SJSA1 (cell line): ENCODE measurements at places on chromosomes 1 and 21. TPM values are rescaled to one million over a fixed set of nuclear protein-coding genes. Genes with fewer than 3 reads are reported as not detected.

The RASSF5 gene
- total RNA-seq = 2.7 and 3.3 TPM in 2 replicates

The TRIM46 gene
- total RNA-seq = 0.21 and 1.1 TPM in 2 replicates

The CTSS gene
- total RNA-seq = 6.6 and 13.4 TPM in 2 replicates

The CZIB gene
- 90.0 and 92.7 TPM in 2 replicates for total RNA-seq

The ABCA4 gene
- total RNA-seq = 0.11 TPM in 1 of 2 replicates, not detected in the other

The OR2L5 gene
- not detected in 2 replicates for total RNA-seq

The PRAMEF4 gene
- total RNA-seq = not detected in 2 replicates

The AVPR1B gene
- total RNA-seq = not detected in 2 replicates

The OXCT2 gene
- 0.13 and 0.44 TPM in 2 replicates for total RNA-seq

The STXBP3 gene
- total RNA-seq = 48.5 and 56.8 TPM in 2 replicates

GRCh38 chr1:106897976-106898375 is 158.5 kb upstream of the PRMT6 start:
- H3K27me3 ChIP-seq = no peaks in the 10 kb centered on the region
- no peak for DNase-seq
- H3K27ac ChIP-seq = no peak overlapping the region
- H3K4me3 ChIP-seq = no peak overlapping the region
- H3K36me3 ChIP-seq = no peaks in the 10 kb centered on the region
- no peaks in the 10 kb centered on the region for H3K4me1 ChIP-seq

DNA sequence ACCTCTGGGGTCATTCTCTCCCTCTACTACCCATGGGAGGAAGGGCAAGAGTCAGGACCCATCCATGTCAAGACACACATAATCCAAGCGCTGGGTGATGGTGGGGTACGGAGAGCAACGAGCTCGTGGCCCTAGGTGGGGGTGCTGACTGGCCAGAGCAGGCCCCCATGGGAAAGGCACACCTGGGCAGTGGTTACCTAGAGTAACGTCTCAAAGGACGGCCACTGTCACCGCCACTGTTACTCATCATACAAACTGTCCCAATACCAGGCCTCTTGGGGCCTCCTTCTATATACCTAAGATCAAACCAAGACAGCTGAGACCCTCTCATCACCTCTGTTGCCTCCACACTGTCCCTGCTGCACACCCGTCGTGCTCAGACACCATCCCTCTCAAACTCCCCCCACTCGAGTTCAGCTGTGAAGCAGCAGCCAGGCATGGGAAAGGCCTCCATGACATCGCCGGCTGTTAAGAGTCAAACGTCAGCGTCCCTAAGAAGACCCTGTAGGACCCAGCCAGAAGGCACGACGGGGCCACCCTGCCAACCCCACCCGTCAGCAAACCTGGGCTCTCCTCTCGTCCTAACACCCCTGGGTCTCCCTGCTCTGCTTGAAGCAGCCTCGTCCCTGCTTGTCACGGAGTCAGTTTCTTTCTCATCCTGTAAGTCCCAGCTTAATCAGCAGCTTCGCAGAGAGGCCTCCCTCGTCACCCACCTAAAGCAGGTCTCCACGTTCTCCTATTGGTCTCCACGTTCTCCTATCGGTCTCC is 15.3 kb downstream of the NPHP4 start:
- DNase-seq = no peak
- H3K36me3 ChIP-seq = peaks cover 3% of the 10 kb centered on the region; the same call in 1 of the 2 replicates
- no peak overlapping the region for H3K4me3 ChIP-seq
- H3K4me1 ChIP-seq = no peaks in the 10 kb centered on the region
- no peaks in the 10 kb centered on the region for H3K27me3 ChIP-seq
- no peak overlapping the region for H3K27ac ChIP-seq

GRCh38 chr1:34907487-34908090 is 21.9 kb downstream of the DLGAP3 start:
- no peak overlapping the region for H3K27ac ChIP-seq
- H3K4me1 ChIP-seq = no peaks in the 10 kb centered on the region
- no peak overlapping the region for H3K4me3 ChIP-seq
- H3K27me3 ChIP-seq = peaks cover 7% of the 10 kb centered on the region

DNA sequence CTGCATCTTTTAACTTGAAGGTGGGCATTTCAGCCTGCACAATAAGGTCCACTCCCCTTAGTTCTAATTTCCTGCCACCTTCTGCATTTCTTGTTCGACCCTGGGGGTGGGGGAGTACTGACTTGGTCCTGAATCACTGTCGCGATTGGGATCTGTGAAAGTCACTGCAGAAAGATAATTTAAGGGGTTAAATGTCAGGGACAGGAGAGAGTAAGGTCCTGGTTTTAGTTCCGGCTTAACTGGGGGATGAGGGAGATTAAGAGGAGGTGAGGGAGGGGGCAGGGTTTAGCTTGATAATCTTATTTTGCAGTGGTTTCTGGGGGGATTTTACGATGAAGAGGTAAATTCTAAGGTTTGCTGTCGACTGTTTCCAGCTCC is 128.1 kb downstream of the MRPS6 start:
- no peak overlapping the region for H3K27ac ChIP-seq
- no peaks in the 10 kb centered on the region for H3K27me3 ChIP-seq
- peak overlapping the region; percentile 32 for H3K4me3 ChIP-seq

- H3K4me1 ChIP-seq = no peaks in the 10 kb centered on the region
- no peak overlapping the region for H3K27ac ChIP-seq
- H3K36me3 ChIP-seq = no peaks in the 10 kb centered on the region
Measured at GRCh38 chr1:174954073-174954460, 45.7 kb upstream of the CACYBP start.

DNA sequence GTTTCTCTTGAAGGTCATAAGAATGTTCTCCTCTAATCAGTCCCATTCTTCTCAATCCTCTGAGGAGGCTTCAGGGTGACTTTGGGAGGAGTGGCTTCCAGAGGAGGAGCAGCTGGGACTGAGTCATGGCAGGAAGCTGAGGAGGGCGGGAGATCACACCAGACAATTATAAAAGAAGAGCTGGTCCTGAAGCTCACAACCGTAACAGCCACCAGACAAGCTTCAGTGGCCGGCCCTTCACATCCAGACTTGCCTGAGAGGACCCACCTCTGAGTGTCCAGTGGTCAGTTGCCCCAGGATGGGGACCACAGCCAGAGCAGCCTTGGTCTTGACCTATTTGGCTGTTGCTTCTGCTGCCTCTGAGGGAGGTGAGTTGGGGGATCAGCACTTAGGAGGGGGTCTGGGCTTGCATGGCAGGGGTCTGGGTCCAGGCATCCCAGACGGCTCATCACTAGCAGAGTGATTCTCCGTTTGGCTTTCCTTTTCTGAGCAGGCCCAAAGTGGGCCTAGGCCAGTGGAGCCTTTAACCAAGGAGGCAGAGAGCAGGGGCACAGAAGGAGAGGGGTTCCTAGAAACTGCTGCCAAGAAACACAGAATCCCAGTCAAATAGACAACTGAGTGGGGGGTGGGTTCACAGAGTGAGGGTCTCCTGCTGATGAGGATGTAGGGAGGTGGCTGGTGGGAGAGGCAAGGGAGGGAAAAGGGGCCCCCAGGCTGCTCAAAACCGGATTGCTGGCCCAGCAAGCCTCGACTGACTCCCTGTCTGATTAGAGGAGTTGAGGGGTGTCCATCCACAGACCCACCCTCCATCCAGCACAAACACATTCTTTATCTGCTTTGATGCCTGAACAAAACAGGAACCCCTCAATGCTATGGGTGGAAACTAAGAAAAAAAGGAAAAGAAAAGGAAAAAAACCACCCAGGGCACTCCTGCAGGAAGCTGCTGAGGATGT is at the start of gene ECM1:
Gene ECM1, plus strand, starts transcription at position 198 of the 953 bp plus-strand sequence. Its CDS starts 101 bp downstream, at position 299.
- peak; percentile 83 for DNase-seq
- peaks cover 70% of the 10 kb centered on the region for H3K36me3 ChIP-seq
- peak within 1 kb of the TSS; percentile 32 for H3K4me3 ChIP-seq
- peak within 1 kb of the TSS; percentile 66 for H3K27ac ChIP-seq
- H3K27me3 ChIP-seq = no peaks in the 10 kb centered on the region

DNA sequence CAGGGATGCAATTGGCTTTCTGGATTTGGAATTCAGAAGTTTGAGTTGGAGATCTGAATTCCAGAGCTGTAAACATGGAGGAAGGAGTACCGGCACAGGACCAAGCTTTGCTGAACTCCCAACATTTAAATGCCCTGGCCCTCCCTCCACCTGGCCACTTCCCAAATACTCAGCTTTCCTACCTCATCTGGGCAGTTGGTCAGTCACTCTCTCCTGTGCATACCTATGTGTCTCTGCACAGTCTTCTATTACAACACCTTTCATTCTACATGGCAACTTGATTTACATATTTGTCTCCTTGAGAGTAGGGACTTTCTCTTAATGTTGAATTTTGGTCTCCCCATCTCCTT is 6.1 kb upstream of the KHDRBS1 start:
- H3K27ac ChIP-seq = no peak overlapping the region
- no peak overlapping the region for H3K4me3 ChIP-seq
- H3K36me3 ChIP-seq = no peaks in the 10 kb centered on the region
- H3K4me1 ChIP-seq = peaks cover 10% of the 10 kb centered on the region

DNA sequence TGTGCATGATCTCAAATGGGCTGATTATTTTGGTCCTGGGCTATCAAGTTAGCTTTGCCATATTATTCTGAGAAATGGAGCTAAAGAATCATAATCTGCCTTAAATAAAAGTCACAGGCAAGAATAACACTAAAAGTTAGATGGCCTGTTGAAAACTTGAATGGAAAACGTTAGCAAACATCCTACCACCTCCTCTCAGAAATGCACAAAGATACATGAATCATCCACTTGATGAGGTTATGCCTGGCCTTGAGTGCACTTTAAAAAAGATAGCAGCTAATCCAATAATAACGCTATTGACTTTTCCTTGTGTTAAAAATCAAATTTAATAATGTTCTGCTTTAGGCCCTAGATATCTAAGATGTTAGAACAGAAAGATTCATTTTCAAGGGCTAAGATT is 108.0 kb downstream of the KCNJ6 start:
- no peaks in the 10 kb centered on the region for H3K36me3 ChIP-seq
- no peak for DNase-seq
- no peaks in the 10 kb centered on the region for H3K4me1 ChIP-seq
- no peaks in the 10 kb centered on the region for H3K27me3 ChIP-seq
- H3K27ac ChIP-seq = no peak overlapping the region

GRCh38 chr1:34918977-34919561 is 10.4 kb downstream of the DLGAP3 start:
- H3K36me3 ChIP-seq = no peaks in the 10 kb centered on the region
- H3K4me1 ChIP-seq = no peaks in the 10 kb centered on the region
- H3K27me3 ChIP-seq = peaks cover 3% of the 10 kb centered on the region
- no peak overlapping the region for H3K4me3 ChIP-seq
- no peak overlapping the region for H3K27ac ChIP-seq

- H3K27me3 ChIP-seq = no peaks in the 10 kb centered on the region
- no peaks in the 10 kb centered on the region for H3K4me1 ChIP-seq
- DNase-seq = no peak
Measured at GRCh38 chr1:175665616-175666015, 77.8 kb downstream of the TNR start.

- H3K27me3 ChIP-seq = no peaks in the 10 kb centered on the region
- H3K4me1 ChIP-seq = no peaks in the 10 kb centered on the region
- no peak overlapping the region for H3K4me3 ChIP-seq
- H3K36me3 ChIP-seq = no peaks in the 10 kb centered on the region
- no peak overlapping the region for H3K27ac ChIP-seq
- no peak for DNase-seq
Measured at GRCh38 chr21:21373969-21374368, 375.8 kb downstream of the NCAM2 start.

DNA sequence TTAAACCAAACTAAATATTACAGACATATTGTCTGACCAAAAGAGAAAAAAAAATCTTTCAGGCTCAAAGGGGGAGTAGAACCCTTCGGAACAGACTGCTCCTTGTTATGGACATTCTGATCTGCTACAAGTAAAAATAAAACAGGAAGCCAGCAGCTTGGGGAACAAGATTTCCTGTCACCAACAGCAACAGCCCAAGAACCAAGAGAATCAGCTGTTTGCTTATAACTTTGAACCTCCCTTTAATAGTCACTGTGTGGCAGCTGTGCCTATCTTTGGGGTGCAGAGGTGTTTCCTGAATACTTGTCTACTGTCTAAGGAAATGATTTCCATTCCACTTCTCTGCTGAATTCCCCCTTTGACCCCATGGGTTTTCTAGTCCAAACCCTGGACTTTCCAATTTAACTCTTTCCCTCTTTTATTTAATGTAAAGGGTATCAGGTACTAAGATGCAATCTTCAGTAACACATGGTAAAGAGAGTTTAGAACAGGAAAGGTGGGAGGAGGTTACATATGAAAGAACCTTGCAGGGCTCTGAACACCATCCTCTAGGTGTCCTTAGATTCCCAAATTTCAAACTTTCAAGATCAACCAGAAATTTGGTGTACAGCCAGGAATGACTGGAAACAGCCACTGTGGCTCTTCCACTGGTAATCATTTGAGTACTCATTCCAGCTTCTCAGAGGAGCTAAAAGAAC is 38.6 kb downstream of the GPR3 start:
- H3K27me3 ChIP-seq = no peaks in the 10 kb centered on the region
- H3K36me3 ChIP-seq = peaks cover 32% of the 10 kb centered on the region
- H3K4me1 ChIP-seq = peaks cover 6% of the 10 kb centered on the region
- H3K27ac ChIP-seq = no peak overlapping the region
- DNase-seq = no peak

GRCh38 chr21:38396325-38396724 is 102.0 kb downstream of the ERG start:
- no peak for DNase-seq
- H3K27ac ChIP-seq = no peak overlapping the region
- no peaks in the 10 kb centered on the region for H3K4me1 ChIP-seq
- H3K4me3 ChIP-seq = no peak overlapping the region
- H3K27me3 ChIP-seq = 0 out of 2 replicates have a peak, but pooled peaks cover 2% of the 10 kb centered on the region

DNA sequence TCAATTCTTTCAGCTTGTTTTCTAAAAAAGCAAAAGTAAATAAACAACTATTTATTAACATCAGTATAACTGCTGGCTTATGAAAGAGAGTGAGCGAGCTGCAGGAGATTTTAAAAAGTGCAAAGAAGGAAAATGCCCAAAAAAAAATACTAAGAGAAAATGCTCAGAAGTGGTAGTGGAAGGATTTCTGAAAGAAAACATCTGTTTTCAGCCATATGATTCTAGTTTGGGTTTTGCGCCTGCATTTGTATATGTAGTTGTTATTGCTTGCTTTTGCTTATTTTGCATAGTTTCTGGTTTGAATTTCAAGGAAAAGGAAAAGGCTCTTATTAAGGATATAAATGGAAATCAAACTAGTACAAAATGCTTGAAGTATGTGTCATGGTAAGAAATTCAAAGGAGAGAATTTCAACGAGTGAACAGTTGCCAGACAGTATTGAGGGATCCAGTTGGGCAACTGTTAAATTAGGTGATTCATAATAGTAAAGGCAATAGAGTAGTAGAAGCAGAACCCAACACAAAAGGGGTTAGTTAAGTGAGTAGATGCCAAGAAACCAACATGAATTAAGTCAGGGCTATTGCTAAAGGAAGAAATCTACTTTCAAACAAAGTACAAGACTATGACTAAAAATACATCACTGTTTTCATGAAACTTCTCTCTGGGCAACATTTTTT is 1.2 kb downstream of the GBP5 start:
- no peaks in the 10 kb centered on the region for H3K36me3 ChIP-seq
- no peaks in the 10 kb centered on the region for H3K27me3 ChIP-seq

GRCh38 chr1:101365878-101366277 is 129.1 kb downstream of the S1PR1 start:
- DNase-seq = no peak
- H3K27me3 ChIP-seq = no peaks in the 10 kb centered on the region
- no peak overlapping the region for H3K4me3 ChIP-seq
- no peak overlapping the region for H3K27ac ChIP-seq
